ELR (cell line): ENCODE measurements at places on chromosomes 12 and 14.

- no peak for DNase-seq
These were observed 1.9 kb downstream of the COX16 start for GRCh38 chr14:70357557-70357956.

DNA sequence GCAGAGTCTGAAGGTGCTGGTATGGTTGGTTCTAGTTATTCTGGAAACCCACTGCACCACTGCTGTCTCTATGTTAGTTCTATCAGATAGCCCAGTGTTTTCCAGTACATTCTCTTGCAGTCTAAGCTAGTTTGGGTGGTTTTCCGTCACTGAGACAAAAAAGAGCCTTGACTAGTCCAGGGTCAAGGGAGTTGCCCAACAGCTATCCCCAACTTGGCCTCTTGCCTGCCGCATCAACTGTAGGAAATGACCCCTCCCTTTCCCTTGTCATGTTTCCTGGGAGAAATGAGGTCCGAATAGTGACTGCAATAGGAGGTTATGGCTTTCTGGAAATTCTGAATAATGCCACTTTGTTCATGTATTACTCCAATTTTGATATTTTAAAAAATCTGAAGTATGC, 160.4 kb downstream of the EFCAB11 start:
- no peak for DNase-seq

- no peak for DNase-seq
These were observed 77.8 kb downstream of the CCDC60 start for GRCh38 chr12:119412306-119412705.

DNA sequence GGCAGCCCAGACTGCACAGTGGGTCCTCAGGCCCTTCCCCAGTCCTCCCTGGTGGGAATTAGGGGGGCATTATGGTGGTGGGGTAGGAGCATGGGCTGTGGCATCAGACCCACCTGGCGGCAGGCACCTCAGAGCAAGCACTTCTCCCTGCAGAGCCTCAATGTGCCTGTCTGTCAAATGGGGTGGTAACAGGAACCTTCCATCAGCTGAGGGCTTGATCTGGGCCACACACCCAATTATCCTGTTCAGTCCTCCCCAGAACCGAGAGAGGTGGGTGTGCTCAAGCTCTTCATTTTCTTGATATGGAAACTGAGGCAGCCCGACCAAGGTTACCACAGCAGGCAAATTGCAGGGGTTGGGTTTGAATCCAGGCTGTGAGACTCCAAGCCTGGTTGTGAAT, 38.4 kb downstream of the MVK start:
- no peak for DNase-seq

DNA sequence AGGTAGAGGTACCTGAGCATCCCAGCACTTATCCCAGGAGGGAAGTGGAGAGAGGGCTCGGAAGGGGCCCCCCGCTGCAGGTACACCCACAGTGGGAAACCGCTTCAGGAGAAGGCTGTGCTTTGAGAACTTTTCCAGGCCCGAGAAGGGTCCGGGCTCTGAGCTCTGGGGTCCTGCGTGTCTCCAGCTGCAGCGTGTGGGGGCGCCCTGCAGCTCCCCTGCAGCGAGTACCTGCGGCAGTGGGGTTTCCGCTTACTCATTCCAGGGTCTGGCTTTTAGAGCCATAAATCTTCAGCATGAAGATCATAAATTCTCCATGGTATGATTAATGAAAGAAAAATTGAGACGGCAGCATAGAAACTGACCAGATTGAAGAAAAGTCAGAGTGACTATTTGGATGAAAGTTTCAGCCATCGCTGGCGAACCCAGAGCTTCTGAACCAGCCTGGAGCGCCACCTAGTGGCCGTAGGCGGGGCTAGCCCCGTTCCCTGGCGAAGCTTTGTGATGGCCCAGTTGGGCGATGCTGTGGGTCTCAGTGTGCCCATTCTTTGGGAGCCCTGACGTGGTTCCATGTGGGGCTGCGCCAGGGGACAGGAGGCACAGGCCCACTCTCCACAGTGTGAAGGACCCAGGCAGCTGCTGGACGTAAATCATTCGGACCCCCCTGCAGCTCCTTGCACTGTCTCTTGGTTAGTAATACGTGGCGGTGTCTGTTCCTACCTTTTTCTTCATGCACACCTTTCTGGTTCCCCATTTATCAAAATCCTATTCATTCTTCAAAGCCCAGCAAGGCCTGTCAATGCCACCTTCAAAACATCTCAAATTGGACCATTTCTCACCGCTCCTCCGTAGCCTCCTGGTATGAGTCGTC, 198.2 kb downstream of the TSPAN9 start:
- peak; percentile 82 for DNase-seq

- DNase-seq, result no peak
These were observed 283.6 kb downstream of the PCNX1 start for GRCh38 chr14:71190770-71191374.

GRCh38 chr14:96239711-96240141, 16.3 kb upstream of the BDKRB1 start:
- no peak for DNase-seq

DNA sequence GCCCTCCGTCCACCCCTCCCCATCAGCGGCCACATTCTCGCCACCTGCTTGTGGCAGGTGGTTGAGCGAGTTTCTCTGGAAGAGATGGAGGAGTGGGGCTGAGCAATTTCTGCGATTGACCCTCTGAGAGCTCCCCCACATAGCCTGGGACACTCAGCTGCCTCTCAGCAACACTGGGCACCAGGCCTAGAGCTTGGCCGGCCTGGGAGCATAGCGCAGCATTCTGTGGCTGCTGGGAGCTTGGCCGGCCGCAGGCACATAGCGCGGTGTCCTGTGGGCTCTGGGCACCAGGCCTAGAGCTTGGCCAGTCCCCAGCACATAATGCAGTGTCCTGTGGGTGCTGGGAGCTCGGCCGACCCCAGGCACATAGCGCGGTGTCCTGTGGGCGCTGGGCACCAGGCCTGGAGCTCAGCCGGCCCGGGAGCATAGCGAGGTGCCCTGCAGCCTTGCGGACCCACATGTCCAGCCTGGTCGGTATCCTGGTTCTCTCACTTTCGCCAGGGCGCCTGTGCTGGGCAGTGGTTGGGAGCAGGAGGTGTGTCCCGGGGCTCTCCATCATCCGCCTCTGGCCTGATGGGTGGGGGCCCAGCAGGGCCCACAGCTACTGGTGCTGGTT, 43.8 kb downstream of the LRCOL1 start:
- no peak for DNase-seq

DNA sequence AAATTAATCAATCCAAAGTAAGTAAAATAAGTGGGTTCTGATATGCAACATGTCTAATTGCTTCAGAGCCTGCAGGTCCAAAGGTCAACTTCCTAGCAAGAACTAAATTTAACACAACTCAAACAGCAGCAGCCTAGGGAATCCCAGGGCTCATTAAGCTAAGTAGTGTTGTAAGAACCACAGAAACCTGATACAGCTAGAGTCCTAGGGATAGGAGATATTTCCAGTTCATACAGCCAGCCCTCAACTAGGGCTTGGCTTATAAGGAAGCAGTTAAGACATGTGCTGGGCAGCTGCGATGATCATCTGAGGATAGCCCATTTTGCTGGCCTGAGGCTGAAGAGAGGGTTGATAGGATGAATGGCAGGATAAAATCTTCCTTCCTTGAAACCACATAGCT, at the start of gene OR4Q3:
TSS of gene OR4Q3 (plus strand) at position 316 of the 400 bp plus-strand sequence.
- no peak for DNase-seq

DNA sequence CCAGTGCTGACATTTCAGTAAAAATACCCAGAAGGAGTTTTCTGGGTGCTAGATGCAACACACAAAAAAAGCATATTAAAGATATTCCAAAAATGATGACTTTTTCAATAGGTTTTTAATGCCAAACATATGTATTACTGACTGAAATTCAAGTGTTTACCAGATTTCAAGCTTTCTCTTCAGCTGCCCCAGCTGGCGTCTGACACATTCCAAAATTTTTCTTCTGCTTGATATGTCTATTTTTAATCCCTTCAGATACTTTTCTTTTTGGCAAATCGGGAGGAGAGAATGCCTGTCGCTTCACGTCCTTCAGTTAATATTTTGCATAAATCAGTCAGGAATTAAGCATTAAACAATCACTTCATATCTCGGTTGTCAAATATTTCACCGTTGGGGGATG, 7.1 kb upstream of the CCDC60 start:
- DNase-seq, result no peak

DNA sequence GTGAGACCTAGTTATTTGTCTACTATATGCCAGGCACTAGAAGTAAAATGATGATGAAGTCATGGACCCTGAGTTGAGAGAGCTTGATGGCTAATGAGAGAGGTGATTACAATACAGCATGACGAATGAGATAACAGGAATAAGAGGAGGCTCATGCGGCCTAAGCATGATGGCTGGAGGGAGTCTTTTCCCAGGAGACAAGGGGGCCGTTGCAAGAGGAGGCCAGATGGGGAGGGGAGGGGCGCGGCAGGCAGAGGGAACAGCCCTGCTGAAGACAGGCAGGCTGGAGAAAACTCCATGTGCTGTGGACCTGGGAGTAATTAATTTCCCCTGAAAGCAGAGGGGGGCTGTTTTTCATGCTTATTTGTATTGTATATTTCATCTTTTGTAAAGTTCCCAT, 144.7 kb upstream of the RFLNA start:
- no peak for DNase-seq

DNA sequence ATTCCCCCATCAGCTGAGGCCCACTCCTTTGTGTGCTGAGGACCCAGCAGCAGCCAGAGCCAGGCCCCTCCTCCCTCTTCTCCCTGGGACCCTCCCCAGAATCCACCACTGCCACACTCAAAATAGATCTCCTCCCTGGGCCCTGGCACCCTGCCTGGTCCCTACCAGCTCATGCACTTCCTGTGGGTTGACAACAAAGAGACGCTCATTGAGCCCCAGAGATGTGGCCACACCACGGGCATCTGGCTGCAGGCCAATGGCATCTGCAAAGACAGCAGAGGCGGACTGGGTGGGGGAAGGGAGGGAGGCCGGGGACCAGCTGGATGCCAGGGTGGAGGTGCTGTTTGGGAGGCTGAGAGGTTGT, 16.0 kb upstream of the ENDOU start:
- no peak for DNase-seq

DNA sequence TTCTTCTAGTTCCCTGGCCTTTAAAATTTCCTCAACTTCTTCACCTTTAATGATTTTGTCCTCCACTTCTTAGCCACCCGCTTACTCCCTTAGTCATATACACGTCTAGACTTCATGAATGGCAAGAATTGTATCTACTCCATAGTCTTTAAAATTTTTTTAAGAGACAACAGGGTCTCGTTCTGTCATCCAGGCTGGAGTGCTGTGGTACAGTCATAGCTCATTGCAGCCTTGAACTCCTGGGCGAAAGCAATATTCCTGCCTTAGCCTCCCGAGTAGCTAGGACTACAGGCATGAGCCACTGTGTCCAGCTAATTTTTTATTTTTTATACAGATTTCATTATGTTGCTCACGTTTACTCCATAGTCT, 47.9 kb downstream of the BBS10 start:
- peak; percentile 24 for DNase-seq

GRCh38 chr12:91622981-91623380, 440.4 kb upstream of the DCN start:
- no peak for DNase-seq

DNA sequence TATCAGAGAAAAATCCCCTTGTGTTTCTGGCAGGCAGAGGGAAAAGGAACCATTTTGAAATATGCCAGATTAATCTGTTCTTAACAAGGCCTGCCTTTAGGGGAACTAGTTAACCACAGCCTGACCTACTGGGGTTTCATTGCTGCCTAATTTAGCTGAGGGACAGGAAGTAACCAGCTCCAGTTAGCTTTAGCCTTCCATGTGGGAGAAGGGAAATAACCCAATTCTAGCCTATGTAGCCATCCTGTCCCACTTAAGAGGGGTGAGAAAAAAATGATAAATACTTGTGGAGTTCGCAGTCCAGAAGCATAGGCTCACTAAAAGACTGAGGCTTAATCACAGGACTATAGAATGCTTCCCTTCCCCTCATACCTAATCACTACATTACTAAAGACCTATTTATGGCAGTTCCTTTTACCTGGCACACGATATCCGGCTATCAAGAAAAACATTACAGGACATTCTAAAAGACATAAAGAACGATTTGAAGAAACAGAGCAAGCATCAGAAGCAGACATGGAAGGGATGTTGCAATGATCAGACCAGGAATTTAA, 22.8 kb downstream of the COX8C start:
- DNase-seq, result no peak

- peak; percentile 29 for DNase-seq
These were observed 108.5 kb downstream of the SCARB1 start for GRCh38 chr12:124754949-124755800.

- DNase-seq, result peak; percentile 28
These were observed 7.3 kb upstream of the MGP start for GRCh38 chr12:14892726-14893505.

- DNase-seq, result no peak
These were observed 39.7 kb upstream of the TBX5 start for GRCh38 chr12:114445401-114446323.

DNA sequence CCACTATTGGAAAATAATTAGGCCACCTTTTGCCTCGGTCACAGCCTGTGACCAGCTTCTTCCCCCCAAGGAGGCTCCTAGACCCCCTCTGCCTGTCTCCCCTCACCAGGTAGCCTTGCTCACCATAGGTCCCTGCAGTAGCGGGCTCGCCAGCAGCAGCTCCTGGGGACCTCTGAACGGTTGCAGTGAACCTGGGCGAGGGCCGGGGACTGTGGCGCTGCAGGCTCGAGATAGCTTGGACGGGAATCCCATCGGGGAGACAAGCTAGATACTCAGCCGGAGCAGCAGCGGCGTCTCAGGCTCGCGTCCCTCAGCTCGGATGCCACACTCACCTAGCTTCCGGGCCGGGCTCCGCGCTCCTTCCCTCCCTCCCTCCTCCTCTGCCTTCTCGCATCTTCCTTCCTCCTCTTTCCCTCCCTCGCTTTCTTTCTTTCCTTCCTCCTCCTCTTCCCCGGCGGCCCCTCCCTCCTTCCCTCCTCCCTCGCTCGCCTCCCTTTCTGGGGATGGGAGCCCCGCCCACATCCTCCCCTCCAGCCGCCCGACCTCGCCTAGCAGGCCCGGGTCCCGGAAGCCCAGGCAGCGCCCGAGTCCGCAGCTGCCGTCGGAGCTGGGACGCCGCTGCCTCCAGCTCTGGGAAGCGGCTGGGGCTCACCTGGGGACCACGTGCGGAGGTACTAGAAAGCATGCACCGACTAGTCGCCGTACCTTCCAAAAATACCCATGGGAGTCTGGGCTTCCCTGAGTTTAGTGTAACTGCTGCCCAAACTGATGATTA, at the start of gene BMP4:
TSS of gene BMP4 (minus strand) at position 399 of the 775 bp plus-strand sequence. CDS start 4,603 bp downstream, outside the sequence.
- DNase-seq, result peak; percentile 44

GRCh38 chr12:62787023-62787422, 147.9 kb downstream of the PPM1H start:
- no peak for DNase-seq
